ENCODE measurements at places on chromosomes 3 and 15. TPM values are rescaled to one million over a fixed set of nuclear protein-coding genes. Genes with fewer than 3 reads are reported as not detected.

Gene IL17RB
- total RNA-seq: 8.3 TPM

DNA sequence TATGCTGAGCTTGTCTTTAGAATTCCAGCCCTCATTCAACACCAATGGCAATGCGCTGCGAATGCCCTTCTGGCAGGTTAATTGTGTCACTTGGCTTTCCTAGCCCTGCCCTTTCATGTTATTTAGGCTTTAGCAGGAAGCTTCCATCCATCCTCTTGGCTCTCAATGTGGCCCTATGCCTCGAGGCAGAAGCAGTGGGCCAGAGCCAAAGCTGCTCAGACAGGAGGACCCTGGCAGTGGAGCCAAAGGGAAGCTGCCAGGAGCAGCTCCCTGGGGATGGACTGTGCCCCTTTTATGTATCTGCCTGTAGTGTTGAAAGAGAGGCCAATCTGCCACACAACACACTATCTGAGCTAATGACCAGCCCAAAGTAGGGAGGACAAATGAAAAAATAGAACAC lies 376.4 kb downstream of the CTNNB1 start:
- H3K36me3 ChIP-seq: no peaks in the 10 kb centered on the region
- no peak for DNase-seq
- no peak overlapping the region for H3K27ac ChIP-seq
- H3K27me3 ChIP-seq: no peaks in the 10 kb centered on the region
- H3K4me1 ChIP-seq: peaks cover 10% of the 10 kb centered on the region

DNA sequence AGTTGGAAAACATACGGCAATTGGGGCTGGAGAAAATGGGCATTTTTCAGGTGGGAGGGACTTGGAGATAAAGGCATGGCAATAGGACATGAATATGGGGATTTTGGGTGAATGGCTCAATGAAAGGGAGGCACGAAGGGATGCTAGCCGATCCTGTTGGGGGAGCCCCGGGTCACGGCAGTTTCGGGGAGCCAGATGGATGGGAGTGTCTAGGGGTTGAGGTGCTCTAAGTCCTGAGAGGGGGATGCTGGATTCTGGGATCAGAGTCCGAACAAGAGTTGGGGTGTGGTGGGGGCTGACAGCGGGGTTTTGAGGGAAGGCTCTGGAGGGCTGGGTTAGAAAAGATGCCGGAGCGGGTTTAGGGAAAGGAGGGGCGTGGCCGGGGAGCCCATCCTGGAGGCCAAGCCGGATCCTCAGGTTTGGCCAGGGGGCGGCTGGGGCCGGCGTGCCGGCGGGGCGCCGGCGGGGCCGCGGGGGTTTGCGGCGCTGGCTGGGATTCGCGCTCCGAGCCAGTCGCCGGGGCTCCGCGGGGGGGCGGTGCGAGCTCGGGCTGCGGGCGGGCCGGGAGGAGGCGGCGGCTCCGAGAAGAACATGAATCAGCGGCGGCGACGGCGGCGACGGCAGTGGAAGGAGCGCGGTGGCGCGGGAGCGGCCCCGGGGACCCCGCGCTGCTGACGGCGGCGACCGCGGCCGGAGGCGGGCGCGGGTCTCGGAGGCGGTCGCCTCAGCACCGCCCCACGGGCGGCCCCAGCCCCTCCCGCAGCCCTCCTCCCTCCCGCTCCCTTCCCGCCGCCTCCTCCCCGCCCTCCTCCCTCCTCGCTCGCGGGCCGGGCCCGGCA lies at the start of gene TYRO3:
TSS of gene TYRO3 (plus strand) at position 813 of the 839 bp plus-strand sequence. CDS start 46 bp downstream, outside the sequence.
- H3K27ac ChIP-seq: no peak within 1 kb of the TSS
- H3K4me1 ChIP-seq: peaks cover 17% of the 10 kb centered on the region
- peaks cover 16% of the 10 kb centered on the region for H3K36me3 ChIP-seq
- no peaks in the 10 kb centered on the region for H3K27me3 ChIP-seq

- H3K36me3 ChIP-seq: peaks cover 65% of the 10 kb centered on the region
- H3K27me3 ChIP-seq: no peaks in the 10 kb centered on the region
- H3K27ac ChIP-seq: no peak overlapping the region
- H3K4me3 ChIP-seq: no peak overlapping the region
- DNase-seq: peak; percentile 38
- no peaks in the 10 kb centered on the region for H3K4me1 ChIP-seq
Observed at GRCh38 chr3:113312416-113312815, 101.1 kb downstream of the BOC start.

DNA sequence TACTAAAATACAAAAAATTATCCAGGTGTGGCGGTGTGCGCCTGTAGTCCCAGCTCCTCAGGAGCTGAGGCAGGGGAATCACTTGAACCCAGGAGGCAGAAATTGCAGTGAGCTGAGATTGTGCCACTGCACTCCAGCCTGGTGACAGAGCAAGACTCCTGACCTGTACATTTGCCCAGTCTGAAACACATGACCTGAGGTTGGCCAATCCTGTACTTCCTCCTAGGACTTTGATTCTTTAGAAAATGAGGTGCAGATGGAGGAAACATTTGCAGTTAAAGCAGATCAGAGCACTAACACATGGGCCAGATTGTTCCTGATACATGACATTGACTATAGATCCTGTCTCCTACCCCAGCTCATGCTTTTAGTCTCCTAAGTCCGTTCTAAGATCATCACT lies 28.9 kb upstream of the LPP start:
- DNase-seq: no peak
- no peaks in the 10 kb centered on the region for H3K36me3 ChIP-seq
- no peak overlapping the region for H3K4me3 ChIP-seq
- H3K27me3 ChIP-seq: no peaks in the 10 kb centered on the region

- no peaks in the 10 kb centered on the region for H3K4me1 ChIP-seq
- no peak overlapping the region for H3K27ac ChIP-seq
- no peaks in the 10 kb centered on the region for H3K27me3 ChIP-seq
- DNase-seq: no peak
Observed at GRCh38 chr15:36831125-36831903, 251.9 kb downstream of the CDIN1 start.

DNA sequence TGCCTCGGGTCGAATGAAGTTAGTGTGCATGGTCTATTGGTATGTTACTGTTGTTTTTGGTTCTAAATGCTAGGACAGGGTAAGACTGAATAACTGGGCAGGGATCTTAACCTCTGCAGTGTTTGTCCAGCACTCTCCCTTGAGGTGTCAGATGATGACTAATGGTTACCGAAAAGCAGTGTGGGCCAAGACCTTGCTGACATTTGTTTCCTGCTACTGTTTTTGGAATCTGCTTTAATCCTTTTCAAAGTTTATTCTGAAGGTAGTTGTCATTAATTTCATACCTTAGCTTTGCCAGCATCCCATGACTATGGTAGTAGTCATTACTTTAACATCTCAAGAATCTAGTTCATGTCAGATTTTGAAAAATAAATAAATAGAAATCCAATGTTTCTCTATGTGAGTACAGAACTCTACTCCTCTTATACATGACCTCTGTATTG lies 117.0 kb downstream of the P3H2 start:
- no peaks in the 10 kb centered on the region for H3K4me1 ChIP-seq
- H3K27me3 ChIP-seq: no peaks in the 10 kb centered on the region
- H3K4me3 ChIP-seq: no peak overlapping the region
- no peaks in the 10 kb centered on the region for H3K36me3 ChIP-seq
- no peak for DNase-seq
- no peak overlapping the region for H3K27ac ChIP-seq

DNA sequence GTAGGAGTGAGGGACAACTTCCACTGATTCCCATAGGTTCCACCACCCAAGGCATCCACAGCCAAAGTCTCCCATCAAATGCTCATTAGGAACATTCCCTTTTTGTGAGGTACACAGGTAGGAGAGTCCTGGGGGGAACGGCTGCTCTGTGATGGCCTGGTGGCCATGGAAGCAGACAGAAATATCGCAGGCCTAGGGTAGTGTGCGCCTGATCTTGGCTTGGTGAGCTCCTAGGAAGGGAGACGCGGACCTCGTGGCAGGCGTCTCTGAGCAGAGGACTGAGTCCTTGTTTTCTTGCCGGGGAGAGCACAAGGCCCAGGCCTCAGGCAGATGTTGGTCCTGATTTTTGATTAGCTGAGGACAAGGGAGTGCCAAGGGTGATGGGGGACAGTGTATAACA lies 99.5 kb downstream of the SNRPN start:
- peaks cover 100% of the 10 kb centered on the region for H3K36me3 ChIP-seq
- peak; percentile 14 for DNase-seq
- no peaks in the 10 kb centered on the region for H3K4me1 ChIP-seq
- H3K4me3 ChIP-seq: no peak overlapping the region
- H3K27me3 ChIP-seq: no peaks in the 10 kb centered on the region

DNA sequence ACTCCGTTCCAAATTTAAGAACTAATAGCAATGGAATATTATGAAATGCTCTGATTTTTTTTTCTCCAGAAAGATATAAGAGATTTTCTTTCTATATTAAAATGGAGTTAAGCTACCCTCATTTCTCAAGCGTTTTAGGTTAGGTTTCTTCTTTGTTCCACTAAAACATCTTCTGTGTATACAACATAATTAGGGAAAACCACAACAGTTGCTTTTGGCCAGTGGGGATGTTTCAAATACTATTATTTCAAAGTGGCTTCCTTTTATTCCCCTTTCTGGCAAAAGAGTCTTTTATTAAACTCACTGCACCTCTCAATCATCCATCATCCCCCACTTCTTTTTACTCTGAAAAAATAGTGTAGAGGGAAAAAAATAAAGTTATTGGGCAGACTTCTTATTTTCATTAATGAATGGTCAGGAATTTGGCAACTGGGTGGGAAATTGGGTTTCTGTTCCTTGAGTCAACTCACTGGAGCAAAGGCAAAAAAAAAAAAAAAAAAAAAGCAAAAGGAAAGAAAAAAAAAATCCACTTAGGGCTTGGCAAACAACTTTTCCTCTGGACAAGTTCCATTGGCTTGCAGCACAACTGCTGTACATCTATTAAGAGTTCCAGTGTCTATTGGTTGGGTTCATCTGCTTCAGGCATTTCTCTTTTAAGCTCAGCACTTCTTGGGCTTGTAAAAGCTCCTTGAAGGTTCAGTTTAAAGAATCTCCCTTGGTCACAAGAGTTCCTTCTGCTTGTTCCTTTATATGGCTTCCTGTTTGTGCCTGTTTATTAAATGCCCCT lies 963.4 kb downstream of the ROBO1 start:
- H3K36me3 ChIP-seq: peaks cover 6% of the 10 kb centered on the region
- no peaks in the 10 kb centered on the region for H3K27me3 ChIP-seq
- H3K27ac ChIP-seq: no peak overlapping the region
- DNase-seq: no peak
- peaks cover 2% of the 10 kb centered on the region for H3K4me1 ChIP-seq

DNA sequence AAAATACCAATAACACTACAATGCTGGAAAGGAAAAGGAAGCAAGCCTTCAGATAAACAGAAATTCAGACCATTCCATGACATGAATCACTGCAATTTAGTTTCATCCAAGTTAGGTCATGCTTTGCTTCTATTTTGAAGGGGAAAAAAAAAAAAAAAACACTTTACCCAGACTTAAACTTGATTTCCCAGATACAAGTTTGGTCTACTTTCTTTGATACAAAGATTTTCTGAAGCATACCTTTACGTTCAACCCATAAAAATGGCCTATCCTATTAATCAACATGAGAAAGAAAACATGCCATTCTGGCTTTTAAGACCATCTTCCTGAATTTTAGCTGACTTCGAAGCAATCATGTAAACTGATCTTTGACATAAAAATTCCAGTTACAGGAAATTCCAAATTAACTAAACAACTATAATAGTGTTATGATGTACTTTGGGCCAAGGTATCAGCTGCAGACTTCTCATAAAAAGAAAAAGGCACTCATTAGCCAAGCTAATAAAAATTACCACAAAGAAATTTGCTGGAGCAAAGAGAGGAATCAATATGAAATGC lies 12.6 kb downstream of the OSBPL10 start:
- H3K4me3 ChIP-seq: no peak overlapping the region
- H3K27ac ChIP-seq: peak overlapping the region; percentile 65
- H3K36me3 ChIP-seq: peaks cover 11% of the 10 kb centered on the region
- no peak for DNase-seq
- H3K4me1 ChIP-seq: peaks cover 19% of the 10 kb centered on the region
